Amniotic epithelial cell (primary cell): ENCODE measurements at places on chromosomes 2 and 18.

DNA sequence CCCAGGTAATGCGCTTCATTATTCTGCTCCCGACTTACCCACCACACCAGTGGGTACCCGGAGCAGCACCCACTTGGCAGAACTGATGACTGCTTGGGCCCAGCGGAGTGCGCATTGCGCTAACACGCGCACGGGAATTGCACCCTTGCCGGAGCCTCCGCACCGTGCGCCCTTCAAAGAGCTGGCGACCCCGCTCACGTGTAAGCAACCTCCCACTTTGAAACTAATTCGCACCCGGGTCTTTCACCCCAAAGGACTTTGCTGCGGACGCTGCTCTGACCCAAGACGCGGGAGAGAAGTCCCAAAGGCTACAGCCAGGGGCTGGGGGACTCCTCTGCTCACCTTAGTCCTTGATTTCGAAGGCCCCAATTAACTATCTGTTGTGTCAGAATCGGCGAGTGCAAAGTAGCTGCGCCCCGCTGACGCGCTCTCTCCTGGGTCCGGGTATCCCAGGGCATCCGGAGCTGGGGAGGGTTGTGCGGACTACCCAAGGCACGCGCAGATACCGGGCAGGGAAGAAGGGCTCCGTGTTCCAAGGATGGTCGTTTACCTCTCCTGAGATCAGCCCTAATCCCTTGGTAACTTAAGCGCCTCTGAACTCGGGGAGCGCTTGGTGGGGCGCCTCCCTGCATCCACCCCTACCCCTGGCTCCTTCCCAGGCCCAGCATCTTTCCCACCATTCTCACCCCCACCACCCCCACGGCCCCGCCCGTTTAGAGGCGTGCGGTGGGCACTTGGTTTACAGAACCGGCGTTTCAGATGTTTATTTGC lies 13.1 kb upstream of the SATB2 start:
- DNase-seq: no peak

- no peak for DNase-seq
Measured at GRCh38 chr18:2881840-2882195, 35.0 kb downstream of the EMILIN2 start.

- no peak for DNase-seq
Measured at GRCh38 chr2:167318581-167318980, 430.3 kb downstream of the XIRP2 start.

DNA sequence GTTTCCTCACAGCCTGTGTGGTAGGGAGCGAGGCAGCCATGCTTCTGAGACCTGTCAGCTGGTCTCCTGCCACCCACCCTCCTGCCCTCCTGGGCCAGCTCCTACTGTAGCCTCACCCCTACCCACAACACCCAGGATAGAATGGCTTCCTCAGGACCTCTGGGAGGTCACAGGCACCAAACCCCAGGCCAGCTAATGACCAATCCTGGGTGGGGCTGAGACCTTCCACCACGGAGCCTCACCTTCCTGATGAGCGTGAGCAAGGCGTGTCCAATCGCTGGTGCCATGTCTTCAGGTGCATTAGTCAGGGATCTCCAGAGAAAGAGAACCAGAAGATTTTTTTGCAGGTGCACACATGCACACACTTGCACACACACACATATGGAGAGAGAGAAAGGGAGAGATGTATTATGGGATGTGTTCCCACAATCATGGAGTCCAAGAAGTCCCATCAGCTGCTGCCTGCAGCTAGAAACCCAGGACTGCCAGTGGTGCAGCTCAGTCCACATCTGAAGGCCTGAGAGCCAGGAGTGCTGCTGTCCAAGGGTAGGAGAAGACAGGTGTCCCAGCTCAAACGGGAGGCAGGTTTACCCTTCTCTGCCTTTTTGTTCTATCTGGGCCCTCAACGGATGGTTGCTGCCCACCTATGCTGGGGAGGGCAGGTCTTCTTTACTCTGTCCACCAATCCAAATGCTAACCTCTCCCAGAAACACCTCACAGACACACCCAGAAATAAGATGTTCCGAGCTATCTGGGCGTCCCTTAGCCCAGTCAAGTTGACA lies 70.4 kb upstream of the HDAC4 start:
- DNase-seq: no peak

DNA sequence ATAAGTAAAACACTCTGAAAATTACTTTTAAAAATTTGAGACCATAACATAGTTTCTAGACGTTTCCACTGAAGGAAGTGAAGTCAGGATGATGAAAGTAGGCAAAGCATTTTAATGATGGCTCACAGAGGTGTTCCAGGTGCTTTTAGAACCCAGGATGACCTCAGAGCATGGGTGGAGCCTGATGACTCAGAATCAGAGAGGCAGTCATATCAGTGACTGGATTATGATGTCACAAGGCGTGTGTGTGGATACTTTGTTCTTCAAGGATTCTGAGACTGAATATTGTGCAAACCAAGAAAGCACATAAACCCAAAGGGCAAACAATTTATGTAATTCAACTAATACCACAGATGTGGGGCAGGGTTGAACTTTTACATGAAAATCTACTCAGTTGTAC lies 208.0 kb upstream of the FBXO11 start:
- DNase-seq: peak; percentile 98

- DNase-seq: peak; percentile 54
Measured at GRCh38 chr2:8954990-8955389, 48.5 kb downstream of the MBOAT2 start.

DNA sequence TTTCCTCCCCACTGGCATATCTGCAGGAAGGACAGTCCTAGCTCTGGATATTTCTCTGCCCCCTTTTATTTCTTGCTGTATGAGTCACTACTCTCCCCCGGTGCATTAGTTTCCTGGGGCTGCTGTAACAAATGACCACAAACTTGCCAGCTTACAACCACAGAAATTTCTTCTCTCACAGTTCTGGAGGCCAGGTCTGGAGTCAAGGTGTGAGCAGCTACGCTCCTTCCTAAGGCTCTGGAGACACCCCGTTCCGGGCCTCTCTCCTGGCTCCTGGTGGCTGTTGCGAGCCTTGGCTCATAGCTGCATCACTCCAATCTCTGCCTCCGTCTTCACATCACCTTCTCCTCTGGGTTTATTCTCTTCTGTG lies 34.1 kb downstream of the PTPRM start:
- peak; percentile 83 for DNase-seq

- peak; percentile 93 for DNase-seq
Measured at GRCh38 chr2:240387669-240388358, 47.6 kb upstream of the GPC1 start.
